ENCODE measurements at places on chromosomes 3 and 15. TPM values are rescaled to one million over a fixed set of nuclear protein-coding genes. Genes with fewer than 3 reads are reported as not detected.
A peak's percentile ranks its signal among the peaks of the same experiment; 100 is the strongest.

DNA sequence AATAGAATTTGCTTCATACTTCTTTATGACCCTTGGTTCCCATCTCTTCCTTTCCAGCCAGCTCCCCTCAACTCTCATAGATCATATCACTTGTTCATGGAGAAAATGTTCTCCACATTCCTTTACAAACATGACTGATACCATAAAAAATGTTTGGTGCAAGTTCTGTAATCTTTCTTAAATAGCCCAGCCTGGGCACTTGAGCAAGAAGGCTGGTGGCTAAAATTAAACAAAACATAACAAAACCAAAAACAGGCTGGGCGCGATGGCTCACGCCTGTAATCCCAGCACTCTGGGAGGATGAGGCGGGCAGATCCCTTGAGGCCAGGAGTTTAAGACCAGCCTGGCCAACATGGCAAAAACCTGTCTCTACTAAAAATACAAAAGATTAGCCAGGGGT is 8.9 kb upstream of the POLR2M start:
- no peak for DNase-seq

DNA sequence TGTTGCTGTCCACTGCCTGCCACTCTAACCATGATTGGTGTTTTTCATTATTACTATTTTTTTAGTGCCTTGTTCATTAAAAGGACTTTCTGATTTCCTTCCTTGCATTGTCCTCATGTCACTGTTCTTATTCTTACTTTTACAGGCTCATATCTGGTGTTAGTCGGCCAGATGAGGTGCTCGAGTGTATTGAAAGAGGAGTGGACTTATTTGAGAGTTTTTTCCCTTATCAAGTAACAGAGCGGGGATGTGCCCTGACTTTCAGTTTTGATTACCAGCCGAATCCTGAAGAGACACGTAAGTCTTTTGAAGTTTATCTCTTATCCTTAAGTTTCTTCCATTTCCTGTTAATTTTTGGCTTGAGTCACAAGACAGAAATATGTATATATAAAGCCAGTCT is 23.2 kb downstream of the QTRT2 start:
- DNase-seq = no peak

GRCh38 chr3:123951522-123952447 is 9.2 kb downstream of the CCDC14 start:
- DNase-seq = no peak

- peak; percentile 69 for DNase-seq
Measured at GRCh38 chr3:37892927-37893600, 31.4 kb downstream of the CTDSPL start.

The CRBN gene
- polyA plus RNA-seq = 18.7 TPM

The LIPC gene
- 0.23 TPM for polyA plus RNA-seq

All from heart left ventricle (tissue), 16 donors.